GDM1 (cell line): ENCODE measurements at places on chromosomes 4 and X.

GRCh38 chr4:136850446-136850845 is 681.8 kb downstream of the PCDH18 start:
- DNase-seq, result no peak

GRCh38 chrX:77953302-77953701 is 16.1 kb downstream of the PGAM4 start:
- no peak for DNase-seq

DNA sequence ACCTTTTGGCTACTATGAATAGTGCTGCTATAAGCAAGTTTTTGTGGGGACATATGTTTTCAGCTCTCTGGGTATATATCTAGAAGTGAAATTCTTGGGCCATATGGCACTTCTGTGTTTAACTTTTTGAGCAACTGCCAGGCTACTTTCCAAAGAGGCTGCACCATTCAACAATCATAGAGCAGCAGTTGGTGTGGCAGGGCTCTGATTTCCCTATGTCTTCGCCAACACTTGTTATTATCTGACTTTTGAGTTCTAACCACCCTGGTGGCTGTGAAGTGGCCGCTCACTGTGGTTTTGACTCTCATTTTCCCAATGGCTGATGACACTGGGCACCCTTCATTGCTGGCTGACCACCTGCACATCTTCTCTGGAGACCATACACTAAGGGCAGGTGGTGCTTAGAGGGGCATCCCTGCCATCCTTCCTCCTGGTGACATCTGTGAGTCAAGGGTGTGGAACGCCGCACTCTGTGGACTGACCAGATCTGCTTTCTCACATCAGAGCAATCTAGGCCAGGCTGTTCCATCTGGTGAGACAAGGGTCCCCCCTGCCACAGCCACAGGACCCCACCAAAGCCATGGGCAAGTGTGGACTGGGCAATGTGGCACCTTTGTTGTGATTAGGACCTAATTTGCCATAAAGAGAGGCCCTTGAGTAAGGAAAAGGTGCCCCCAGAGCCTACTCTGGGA is 49.6 kb downstream of the ZFYVE28 start:
- DNase-seq, result no peak

- DNase-seq, result no peak
These were observed 101.7 kb downstream of the PHOX2B start for GRCh38 chr4:41646862-41647261.

DNA sequence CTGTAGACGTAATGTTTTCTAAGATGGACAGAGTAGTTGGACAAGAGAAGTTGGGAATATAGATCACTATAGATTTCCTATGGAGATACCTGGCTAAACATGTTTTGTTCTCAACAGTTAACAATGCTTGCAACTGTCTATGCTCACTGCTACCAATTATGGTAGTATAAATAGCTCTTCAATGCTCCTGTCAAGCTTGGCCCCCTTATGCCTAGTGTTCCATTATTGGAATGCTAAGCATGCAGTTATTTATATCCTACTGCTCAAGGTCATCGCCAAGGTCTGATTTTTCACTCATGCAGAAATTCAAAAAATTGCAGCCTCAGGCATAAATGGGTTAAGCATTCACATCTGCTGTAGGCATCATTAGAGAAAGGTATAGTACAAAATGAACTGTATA is 519.0 kb downstream of the IL15 start:
- no peak for DNase-seq

GRCh38 chr4:71288875-71289274 is 49.9 kb upstream of the SLC4A4 start:
- no peak for DNase-seq

DNA sequence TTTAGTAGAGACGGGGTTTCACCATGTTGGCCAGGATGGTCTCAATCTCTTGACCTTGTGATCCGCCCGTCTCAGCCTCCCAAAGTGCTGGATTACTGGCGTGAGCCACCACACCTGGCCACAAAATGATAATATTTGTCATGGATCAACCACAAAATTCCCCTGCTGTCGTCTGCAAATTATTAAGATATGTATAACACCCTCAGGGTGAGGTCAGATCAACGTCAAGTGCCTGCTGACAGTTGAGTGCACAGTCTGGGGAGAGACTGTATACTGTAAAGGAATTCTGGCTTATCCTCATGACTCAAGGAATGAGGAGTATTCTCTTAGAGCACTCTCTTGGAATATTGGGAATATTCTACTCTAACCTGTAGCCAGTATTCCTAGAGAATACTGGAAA is 11.2 kb downstream of the EPGN start:
- no peak for DNase-seq
